ENCODE measurements at places on chromosomes 5 and 9.

- DNase-seq = no peak
Observed at GRCh38 chr5:63097286-63097685, 518.7 kb downstream of the LRRC70 start.

DNA sequence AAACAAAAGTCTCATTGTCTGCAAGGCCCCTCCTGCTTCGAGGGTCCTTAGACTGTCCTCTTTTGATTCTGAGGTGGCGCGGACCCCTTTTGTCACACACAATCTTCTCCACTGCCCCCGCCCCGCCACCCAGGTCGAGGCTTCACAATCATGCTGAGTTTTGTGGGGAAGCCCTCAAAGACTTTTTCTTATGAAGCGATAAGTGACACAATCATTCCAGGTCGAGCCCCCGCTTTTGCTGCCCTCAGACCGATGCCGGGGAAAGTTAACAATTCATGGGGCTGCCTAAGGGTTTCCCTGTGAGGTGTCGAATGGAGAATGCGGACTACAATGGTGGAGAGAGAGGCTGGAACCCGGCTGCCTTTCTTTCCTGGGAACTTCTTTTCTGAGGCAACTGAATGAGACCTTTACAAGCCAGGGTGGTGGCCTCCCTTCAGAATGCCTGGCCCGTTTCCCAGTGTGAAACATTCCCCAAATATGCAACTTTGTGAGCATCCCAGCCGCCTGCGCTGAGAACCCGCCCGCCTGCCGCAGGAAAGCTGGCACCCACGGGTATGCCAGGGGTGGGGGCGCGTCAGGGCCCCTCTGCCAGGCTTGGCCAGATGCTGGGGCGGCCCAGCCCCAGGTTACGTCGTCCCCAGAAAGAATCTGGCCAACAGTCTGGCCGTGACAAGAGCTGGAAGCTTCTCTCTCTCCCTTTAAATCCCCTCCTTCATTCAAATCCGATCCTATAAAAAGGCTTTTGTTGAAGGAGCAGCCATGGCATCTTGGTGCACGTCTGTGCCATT lies 71.9 kb downstream of the MAP1B start:
- DNase-seq = peak; percentile 88

DNA sequence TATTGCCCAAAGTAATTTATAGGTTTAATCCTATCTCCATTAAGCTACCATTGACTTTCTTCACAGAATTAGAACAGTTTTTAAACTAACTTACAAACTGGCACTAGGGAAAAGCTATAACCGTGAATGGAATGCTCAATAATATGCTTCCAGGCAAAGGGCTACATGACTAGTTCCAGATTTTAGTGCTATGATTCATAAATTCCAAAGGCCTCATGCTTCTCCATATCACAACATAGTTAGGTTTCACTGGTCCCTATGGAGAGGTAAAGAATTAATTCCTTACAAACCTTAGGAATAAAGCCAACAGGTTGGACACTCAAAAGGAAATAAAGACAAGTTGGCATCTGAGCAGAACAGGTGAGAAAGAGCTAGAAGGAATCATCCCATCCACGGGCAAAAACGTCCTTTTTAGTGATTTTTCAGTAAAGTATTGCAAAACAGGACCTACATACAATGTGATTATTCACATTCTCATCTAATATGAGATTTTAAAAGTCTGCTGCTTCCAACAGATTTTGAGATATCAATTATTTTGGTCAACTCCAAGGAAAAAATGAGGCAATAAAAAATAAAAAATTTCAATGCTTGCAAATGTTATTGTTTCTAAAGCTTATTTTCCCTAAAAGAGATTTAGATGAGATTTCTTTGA lies 97.0 kb upstream of the TARS1 start:
- peak; percentile 72 for DNase-seq

DNA sequence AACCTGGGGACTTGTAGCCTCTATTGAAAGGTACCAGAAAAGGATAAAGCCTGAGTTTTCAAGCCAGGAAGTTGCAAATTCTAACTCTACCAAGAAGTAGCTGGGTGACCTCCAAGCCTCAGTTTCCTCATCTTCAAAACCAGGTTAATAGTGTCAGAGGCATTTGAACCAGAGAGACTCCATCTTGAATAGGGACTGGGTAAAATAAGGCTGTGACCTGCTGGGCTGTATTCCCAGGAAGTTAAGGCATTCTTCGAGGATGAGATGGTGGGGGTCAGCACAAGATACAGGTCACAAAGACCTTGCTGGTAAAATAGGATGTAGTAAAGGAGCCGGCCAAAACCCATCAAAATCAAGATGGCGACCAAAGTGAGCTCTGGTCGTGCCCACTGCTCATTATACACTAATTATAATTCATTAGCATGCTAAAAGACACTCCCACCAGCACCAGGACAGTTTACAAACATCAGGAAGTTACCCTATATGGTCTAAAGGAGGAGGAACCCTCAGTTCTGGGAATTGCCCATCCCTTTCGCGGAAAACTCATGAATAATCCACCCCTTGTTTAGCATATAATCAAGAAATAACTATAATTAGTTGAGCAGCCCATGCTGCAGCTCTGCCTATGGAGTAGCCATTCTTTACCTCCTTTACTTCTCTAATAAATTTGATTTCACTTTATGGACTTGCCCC lies 3.8 kb upstream of the SERINC5 start:
- no peak for DNase-seq

- peak; percentile 99 for DNase-seq
Observed at GRCh38 chr9:7320139-7320538, 479.4 kb downstream of the DMAC1 start.

DNA sequence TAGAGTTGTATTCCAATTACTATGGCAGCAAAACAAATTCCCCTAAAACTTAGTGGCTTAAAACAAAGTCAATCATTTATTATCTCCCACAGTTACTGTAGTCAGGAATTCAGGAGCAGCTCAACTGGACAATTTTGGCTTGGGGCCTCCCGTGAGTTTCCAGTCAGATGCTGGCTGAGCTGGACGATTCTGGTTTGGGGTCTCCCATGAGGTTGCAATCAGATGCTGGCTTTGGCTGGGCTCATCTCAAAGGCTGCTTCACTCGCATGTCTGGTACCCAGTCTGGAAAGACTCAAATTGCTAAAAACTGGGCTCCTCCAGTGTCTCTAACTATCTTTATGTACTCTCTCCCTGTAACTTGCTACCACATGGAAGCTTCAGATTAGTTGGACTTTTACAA lies 130.1 kb downstream of the C5orf15 start:
- no peak for DNase-seq

GRCh38 chr9:91305596-91306295 lies 56.0 kb downstream of the AUH start:
- no peak for DNase-seq

DNA sequence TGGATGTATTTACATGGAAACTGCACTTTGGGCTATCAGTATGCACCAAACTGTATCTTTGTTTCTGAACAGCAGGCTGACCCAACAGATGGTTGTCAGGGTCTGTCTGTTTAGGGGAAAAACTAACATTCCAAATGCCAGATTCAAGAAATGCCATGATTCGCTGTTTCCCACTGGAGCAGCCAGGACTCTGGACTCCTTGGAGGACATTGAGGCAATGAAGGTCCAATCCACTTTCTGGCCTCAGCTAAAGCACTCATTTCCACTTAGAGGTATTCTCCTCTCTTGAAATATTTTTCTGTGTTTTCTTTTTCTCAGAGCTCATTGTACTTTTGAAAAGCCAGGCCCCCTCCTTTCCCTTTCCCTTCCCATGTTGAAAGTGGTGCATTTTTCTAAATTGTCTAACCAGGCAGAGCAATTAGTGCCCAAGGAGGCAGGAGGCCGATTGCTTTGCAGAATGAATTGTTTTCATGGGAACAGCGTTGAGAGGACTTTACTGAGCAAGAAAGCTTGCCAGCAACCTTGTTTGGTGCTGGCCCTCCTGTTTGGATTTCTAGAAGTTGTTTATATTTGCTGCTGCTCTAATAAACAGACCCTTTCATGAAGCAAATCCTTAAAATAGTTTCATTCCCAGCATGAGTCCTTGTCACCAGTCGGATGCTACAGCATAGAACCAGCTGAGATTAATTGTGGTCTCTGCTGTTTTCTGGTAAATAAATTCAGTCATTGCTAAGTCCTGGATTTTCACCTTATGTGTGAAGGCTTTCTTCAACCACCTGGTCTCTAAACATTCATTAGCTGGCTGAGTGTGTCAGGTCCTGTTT lies 132.8 kb upstream of the TAF11L2 start:
- no peak for DNase-seq

- DNase-seq = no peak
Observed at GRCh38 chr9:136588663-136589464, 43.0 kb upstream of the NOTCH1 start.

DNA sequence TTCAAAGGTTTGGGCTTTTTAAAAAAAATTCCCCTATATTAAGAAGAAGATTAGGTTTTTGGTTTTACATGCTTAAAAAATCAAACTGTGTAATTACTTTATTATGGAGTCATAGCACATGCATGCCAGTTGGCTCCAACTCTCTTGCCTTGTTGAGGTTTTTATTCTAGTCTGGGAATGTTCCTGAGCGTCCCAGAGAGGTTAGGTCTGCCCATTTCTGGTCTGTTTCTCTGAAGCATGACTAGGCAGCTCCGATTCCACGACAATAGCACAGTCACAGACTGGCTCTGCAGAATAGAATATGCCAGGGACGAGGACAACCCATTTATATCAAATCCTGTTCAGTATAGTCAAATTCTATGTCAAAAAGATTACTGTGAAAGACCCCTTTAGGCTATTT lies 217.0 kb downstream of the PCSK5 start:
- DNase-seq = peak; percentile 4

DNA sequence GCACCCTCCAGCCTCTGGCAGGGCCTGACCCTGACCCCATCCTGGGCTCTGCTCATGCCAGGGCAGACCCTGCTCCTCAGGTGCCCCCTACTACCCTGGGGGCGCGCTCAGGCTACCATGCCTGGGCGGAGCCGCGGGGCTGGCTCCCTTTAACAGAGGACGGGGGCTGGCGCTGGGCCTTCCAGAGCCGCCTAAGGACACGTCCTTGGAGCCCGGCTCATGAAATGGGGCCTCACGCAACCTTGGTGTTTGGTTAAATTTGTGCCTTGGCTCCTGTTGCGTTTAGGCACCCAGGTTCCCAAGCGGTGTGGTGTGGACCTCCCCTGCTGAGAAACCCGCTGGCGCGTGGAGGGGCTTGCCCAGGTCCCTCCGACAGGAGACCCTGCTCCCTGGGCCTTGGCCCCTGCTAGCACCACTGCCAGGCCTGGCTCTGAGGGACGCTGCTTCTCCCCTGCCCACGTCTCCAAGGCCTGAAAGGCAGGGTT lies 3.4 kb upstream of the EHMT1 start:
- no peak for DNase-seq

Measured in fibroblast of villous mesenchyme (primary cell).